ENCODE measurements at places on chromosomes 7 and 10.

- H3K4me3 ChIP-seq: no peak overlapping the region
- no peak overlapping the region for H3K27ac ChIP-seq
- peaks cover 38% of the 10 kb centered on the region for H3K27me3 ChIP-seq
- DNase-seq: no peak
- no peaks in the 10 kb centered on the region for H3K36me3 ChIP-seq
Observed at GRCh38 chr10:97974100-97974499, 56.3 kb downstream of the CRTAC1 start.

GRCh38 chr7:75715864-75716263 lies 22.9 kb downstream of the HIP1 start:
- DNase-seq: peak; percentile 10
- H3K4me3 ChIP-seq: no peak overlapping the region
- no peaks in the 10 kb centered on the region for H3K36me3 ChIP-seq
- H3K4me1 ChIP-seq: peaks cover 35% of the 10 kb centered on the region
- no peak overlapping the region for H3K27ac ChIP-seq

DNA sequence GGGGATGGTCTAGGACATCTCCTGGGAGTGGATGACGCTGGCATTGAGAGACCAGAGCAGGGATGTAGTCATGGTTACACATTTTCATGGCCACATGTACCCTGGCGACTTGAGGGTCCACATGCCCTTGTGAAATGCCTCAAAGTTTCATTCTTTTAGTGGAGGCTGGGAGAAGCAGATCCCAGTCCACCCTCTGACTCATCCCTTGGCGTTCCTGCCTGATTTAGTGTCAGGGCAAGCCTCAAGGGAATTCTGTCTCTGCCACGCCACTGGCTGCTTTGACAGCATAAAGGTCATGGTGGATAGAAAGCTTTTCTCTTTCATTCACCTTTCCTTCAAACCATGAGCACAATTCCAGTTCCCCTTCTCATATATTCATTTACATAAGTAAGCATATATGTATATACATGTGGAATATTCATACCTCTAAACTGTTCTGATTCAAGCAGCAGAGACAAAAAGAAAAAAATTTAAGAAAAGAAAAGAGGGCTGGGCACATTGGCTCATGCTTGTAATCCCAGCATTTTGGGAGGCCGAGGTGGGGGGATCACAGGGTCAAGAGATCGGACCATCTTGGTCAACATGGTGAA lies 21.8 kb upstream of the KIF5B start:
- H3K36me3 ChIP-seq: no peaks in the 10 kb centered on the region
- peak overlapping the region; percentile 38 for H3K27ac ChIP-seq
- no peaks in the 10 kb centered on the region for H3K27me3 ChIP-seq
- H3K4me1 ChIP-seq: peaks cover 11% of the 10 kb centered on the region

GRCh38 chr10:73641328-73642060 lies at the start of gene MYOZ1:
Gene MYOZ1, minus strand, starts transcription at chr10:73641474. Its CDS starts 1,457 bp downstream, at chr10:73640017.
- H3K27ac ChIP-seq: no peak within 1 kb of the TSS
- peak; percentile 59 for DNase-seq
- H3K27me3 ChIP-seq: no peaks in the 10 kb centered on the region
- H3K4me1 ChIP-seq: peaks cover 6% of the 10 kb centered on the region

DNA sequence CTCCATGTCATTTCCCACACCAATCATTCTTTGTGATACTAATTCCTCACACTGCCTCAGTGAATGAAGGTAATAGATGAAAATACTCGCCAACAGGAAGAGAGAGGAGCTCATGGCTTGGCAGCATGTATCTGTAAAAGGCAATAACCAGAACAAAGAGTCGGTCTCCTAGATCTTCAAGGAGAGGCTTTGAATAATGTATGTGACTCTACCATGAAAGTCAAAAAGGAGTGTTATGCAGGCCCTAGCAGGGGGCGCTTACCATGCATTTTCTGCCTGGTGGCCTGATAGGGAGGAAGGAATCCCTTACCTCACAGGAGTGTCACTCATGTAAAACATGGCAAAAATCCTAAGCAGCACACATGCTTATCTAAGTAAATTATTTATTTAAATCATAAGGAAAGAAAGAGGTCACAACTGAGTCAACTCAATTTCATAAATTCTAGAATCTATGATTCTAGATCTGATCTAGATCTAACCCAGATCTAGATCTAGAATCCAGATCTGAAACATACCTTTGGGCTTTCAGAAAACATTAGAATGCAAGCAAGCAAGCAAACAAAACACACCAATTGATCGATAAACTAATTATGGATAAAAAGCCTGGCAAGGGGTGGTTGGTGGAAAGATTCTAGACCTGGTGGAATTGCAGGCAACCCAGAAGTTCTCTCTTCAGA lies 226.3 kb upstream of the KLF6 start:
- no peak overlapping the region for H3K27ac ChIP-seq
- no peak for DNase-seq
- no peaks in the 10 kb centered on the region for H3K36me3 ChIP-seq
- peaks cover 6% of the 10 kb centered on the region for H3K4me1 ChIP-seq

GRCh38 chr7:89607792-89608191 lies 546.5 kb upstream of the STEAP1 start:
- DNase-seq: no peak
- H3K36me3 ChIP-seq: no peaks in the 10 kb centered on the region
- no peak overlapping the region for H3K27ac ChIP-seq
- H3K4me3 ChIP-seq: no peak overlapping the region
- H3K4me1 ChIP-seq: no peaks in the 10 kb centered on the region
- no peaks in the 10 kb centered on the region for H3K27me3 ChIP-seq

GRCh38 chr7:1757601-1758000 lies 87.5 kb downstream of the ELFN1 start:
- no peaks in the 10 kb centered on the region for H3K36me3 ChIP-seq
- H3K4me3 ChIP-seq: no peak overlapping the region
- no peak for DNase-seq

DNA sequence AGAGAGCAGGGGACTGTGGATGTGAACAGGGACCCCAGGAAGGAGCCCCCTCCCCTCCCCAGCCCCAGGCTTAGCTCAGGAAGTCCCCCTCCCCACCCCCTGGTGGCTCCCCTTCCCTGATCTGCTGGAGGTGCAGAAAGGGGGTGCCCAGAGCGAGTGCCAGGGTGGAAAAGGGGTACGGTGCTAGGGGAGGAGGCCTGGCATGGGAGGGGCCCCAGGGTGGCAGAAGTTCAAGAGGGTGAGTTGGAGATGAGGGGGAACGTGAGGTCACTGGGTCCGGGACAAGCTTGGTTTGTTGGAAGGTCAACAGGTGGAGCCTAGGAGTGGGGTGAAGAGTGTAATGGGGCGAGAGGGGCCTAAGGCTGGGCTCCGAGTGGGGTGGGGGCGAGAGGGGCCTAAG lies 21.5 kb upstream of the TBL2 start:
- no peak for DNase-seq
- no peaks in the 10 kb centered on the region for H3K27me3 ChIP-seq
- no peak overlapping the region for H3K27ac ChIP-seq

DNA sequence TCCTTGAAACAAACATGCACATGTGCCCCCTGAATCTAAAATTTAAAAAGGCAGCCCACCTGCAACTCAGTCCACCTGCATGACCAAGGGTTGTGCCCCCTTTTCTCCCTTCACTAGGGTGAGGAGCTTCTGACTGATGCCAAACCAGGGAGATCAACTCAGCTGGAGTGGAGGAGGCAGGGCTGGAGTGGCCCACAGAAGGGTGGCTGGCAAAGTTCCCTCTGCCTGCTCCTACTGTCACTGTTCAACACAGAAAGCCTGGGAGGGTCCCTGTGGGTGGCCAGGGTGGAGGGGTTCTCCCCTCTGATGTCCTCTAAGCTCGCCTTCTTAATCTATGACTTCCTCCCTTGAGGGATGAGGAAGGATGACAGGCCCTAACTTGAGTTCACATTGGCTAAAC lies 55.7 kb upstream of the ANTXRL start:
- no peak for DNase-seq
- no peaks in the 10 kb centered on the region for H3K4me1 ChIP-seq
- no peaks in the 10 kb centered on the region for H3K27me3 ChIP-seq
- H3K36me3 ChIP-seq: no peaks in the 10 kb centered on the region

GRCh38 chr10:123926401-123927264 lies 35.0 kb upstream of the CPXM2 start:
- H3K4me1 ChIP-seq: peaks cover 20% of the 10 kb centered on the region
- H3K27me3 ChIP-seq: no peaks in the 10 kb centered on the region
- no peaks in the 10 kb centered on the region for H3K36me3 ChIP-seq
- no peak overlapping the region for H3K4me3 ChIP-seq
- peak; percentile 81 for DNase-seq

DNA sequence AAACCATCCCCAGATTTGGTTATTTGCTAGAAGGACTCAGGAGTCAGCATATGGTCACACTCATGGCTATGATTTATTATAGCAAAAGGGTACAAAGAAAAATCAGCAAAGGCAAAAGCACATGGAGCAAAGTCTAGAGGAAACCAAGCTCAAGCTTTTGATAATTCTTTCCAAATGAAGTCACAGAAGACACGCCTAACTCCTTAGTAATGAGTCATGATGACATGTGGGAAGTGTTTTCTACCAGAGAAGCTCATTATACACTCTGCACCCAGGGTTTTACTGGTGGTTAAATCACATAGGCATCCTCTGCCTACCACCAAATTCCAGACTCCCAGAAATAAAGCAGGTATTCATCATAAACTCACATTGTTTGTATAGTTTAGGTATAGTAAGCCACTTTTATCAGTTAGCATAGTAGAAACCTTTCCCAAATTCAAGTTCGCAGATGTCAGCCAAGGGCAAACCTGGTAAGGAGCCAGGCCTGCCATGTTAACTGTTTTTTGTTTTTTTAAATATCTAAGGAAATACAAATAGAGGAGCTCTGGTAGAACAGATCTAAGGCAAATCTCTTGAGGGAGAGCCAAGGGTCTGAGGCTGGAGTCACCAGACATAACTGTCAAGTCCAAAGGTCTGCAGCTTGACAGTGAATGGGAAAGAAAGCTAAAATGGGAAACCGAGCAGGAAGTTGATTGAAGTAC lies 15.4 kb upstream of the HIBADH start:
- H3K4me3 ChIP-seq: peak overlapping the region; percentile 42
- H3K27me3 ChIP-seq: no peaks in the 10 kb centered on the region
- H3K4me1 ChIP-seq: peaks cover 28% of the 10 kb centered on the region

DNA sequence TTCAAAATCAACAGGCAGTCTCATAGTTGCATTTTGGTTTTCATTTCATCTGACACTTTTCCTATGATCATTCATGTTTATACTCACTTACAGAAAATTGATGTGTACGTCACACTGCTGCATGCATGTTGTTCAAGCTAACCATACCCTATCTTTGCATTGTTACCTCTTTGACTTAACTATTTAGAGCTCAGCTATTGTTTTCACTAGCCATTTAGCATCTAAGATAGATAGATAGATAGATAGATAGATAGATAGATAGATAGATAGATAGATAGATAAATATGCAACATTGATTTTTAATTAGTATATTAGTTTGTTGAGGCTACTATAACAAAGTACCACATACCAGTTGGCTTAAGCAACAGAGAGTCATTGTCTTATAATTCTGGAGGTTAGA lies 649.5 kb upstream of the KCND2 start:
- H3K27ac ChIP-seq: no peak overlapping the region
- H3K4me1 ChIP-seq: no peaks in the 10 kb centered on the region
- no peak overlapping the region for H3K4me3 ChIP-seq
- no peak for DNase-seq
- H3K27me3 ChIP-seq: no peaks in the 10 kb centered on the region
- H3K36me3 ChIP-seq: no peaks in the 10 kb centered on the region

DNA sequence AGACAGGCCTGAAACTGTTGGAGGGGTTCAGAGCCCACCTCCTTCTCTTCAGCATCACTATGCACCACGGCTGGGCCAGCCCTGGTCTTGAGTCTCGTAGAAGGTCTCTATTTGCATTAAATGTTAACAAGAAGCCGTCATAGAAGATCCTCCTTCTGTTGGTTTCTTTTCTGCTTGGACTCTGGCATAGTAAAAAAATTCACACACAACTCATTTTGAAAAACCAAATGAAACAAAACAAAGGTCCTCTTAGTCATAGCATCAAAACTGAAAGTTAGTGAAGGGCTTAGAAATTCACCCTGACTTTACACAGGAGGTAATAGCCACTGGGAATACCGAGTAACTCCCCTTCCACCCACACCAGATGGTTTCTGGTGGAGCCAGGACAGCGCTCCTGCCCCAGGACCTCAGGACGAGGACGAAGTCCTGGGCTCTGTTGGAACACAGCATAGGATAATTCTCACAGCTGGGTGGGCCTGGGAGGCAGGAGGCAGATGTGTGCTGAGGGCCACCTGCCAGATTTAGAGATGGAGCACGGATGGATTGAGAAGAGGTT lies 248.4 kb upstream of the KLF6 start:
- H3K4me3 ChIP-seq: no peak overlapping the region
- H3K4me1 ChIP-seq: peaks cover 12% of the 10 kb centered on the region
- no peak overlapping the region for H3K27ac ChIP-seq

- no peak overlapping the region for H3K4me3 ChIP-seq
- no peaks in the 10 kb centered on the region for H3K27me3 ChIP-seq
- H3K36me3 ChIP-seq: no peaks in the 10 kb centered on the region
- DNase-seq: no peak
- H3K27ac ChIP-seq: no peak overlapping the region
- H3K4me1 ChIP-seq: peaks cover 6% of the 10 kb centered on the region
Observed at GRCh38 chr10:127935071-127935561, 28.2 kb downstream of the PTPRE start.

Measured in GM23248 (cell line).